Inflammatory macrophage treated with lipopolysaccharide for 1 hour (primary cell): ENCODE measurements at places on chromosomes 1 and 21.

GRCh38 chr21:18041012-18041411 lies 203.6 kb upstream of the CHODL start:
- DNase-seq: peak; percentile 1

GRCh38 chr1:227790868-227791267 lies 24.6 kb upstream of the PRSS38 start:
- DNase-seq: no peak

DNA sequence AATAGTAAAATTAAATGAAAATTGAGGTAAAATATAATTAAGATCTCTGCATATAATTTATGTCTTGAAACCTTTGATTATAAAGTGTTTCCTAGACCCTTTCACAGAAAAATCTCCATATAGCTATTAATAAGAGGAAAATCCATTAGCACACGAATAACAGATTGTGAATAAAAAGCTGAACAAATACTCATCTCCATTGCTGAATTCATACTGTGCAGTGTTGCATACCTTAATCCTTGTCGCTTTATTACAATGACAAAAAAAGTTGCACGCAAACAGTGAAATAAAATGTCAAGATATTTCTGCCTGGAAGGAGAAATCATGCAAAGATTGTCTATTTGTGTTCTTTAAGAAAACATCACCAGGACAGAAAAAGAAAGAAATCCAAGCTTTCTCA lies 499.1 kb upstream of the TMPRSS15 start:
- no peak for DNase-seq

- no peak for DNase-seq
Measured at GRCh38 chr1:221286399-221286798, 407.2 kb downstream of the HLX start.

- DNase-seq: no peak
Measured at GRCh38 chr1:172698224-172698623, 39.3 kb downstream of the FASLG start.

GRCh38 chr1:40664791-40665190 lies 691 bp downstream of the RIMS3 start:
- no peak for DNase-seq

GRCh38 chr1:19437891-19438294 lies 47.4 kb downstream of the CAPZB start:
- no peak for DNase-seq

- DNase-seq: no peak
Measured at GRCh38 chr1:167620002-167620401, 10.0 kb upstream of the RCSD1 start.

DNA sequence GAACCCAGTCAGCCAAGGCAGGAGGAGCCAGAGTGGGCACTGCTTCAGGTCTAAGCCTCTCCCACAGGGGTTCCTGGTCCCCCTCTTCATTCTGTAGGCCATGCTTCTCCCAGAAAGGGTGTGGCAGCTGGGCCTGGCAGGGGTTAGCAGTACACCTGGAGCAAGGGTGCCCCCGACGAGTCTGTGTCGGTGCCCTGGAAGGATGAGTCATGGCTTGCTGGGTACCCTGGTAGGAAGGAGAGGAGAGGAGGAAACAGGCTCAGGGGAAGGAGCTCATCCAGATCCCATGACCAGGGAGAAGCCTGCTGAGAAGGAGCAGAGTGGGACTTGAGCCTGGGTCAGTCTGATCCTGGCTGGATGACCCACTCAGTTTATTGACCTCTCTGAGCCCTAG lies 10.3 kb downstream of the KDF1 start:
- no peak for DNase-seq

DNA sequence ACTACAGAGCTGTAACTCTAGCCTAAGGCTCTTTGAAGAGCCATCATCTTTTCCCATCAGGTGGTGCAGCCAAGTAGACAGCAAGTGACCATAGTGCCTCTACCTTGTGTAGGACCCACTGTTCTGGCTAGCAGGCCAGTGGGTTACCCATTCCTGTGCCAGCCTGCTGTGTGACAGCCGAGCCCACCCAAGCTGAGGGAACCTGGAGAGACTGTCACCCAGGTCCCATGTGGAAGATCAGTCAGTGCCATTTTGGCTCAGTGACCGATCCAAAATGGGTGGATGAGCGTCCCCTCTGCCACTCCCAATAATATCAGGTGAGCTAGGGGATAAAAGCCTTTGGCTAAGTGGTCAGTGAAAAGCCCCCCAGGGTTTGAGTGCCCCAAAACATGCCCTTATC lies 417.9 kb downstream of the MATN1 start:
- no peak for DNase-seq

DNA sequence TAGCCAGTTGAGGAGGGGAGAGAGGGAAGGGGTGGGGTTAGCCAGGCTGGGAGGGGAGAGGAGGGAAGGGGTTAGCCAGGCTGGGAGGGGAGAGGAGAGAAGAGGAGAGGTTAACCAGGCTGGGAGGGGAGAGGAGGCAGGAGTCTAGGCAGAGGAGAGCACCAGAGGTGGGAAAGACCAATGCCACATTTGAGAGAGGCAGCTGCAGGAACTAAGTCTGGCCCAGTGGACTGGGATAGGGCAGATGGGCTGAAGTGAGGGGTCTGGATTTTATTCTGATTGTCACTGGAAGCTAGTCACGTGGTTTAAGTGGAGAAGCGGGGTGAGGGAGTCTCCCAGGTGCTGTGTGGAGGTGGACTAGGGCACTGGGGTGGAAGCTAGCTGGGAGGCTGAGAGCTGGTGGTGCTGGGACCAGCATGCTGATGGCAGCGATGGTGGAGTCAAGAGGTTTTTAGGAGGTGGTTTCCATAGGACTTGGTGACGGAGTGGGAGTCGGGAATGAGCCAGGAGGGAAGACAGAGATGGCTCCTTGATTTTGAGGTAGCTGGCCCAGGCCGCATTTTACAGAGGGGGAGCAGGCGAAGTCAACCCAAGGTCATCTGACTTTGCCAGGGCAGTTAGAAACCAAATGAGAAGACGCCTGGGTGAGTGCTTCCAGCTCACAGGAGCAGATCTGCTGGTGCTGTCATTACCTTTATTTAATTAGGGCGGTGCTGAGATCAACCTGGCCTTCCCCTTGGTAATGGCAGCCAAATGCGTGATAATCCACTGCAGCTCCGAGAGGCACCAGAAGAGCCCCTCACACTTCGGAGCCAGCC lies 42.8 kb downstream of the DISP3 start:
- DNase-seq: no peak

DNA sequence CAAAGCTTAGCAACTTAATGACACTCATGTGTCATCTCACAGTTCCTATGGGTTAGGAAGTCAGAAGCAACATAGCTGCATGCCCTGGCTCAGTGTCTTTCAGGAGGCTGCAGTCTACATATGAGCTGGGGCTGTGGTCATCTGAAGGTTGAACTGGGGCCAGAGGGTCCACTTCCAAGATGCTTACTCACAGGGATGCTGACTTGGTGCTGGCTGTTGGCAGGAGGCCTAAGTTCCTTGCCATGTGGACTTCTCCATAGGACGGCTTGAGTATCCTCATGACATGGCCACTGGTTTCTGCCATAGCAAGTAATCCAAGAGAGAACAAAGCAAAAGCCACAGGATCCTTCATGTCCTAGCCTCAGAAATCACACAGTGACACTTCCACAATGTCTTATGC lies 12.1 kb upstream of the FAM43B start:
- DNase-seq: no peak

DNA sequence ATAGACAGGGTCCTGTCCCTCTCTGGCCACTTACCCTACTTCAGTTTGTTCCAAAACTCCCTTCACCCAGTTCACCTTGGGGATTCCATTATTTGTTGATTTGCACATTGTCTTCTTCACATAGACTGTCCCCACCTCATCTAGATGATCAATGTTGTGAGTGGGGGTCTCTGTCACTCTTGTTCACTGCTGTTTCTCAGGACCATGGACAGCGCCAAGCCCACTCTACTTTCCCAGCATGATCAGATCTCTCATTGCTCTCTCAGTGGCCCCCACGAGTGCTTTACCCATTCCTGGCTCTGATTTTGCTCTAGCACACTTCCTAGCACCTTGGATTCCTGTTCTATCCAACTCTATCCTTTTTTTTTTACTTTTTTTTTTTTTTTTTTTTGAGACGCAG lies 45.4 kb upstream of the IGSF21 start:
- DNase-seq: no peak

DNA sequence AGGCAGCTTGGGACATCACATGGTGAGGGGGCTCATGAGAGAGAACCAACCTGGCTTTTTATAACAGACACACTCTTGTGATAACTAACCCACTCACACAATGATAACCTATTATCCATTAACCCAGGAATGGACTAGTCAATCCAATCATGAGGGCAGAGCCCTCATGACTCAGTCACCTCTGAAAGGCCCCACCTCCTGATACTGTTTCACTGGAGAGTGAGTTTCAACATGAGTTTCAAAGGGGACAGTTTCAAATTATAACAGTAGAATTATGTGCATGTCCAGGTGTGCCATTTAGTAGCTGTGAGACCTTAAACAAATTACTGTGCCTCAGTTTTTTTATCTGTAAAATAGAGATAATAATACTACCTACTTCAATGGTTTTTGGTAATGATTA lies 47.6 kb upstream of the PPP2R5A start:
- peak; percentile 47 for DNase-seq

GRCh38 chr1:12610941-12611340 lies 7.1 kb downstream of the DHRS3 start:
- DNase-seq: no peak

GRCh38 chr1:170494369-170494768 lies 37.6 kb upstream of the GORAB start:
- no peak for DNase-seq

- no peak for DNase-seq
Measured at GRCh38 chr1:15730936-15731335, 5.1 kb upstream of the SLC25A34 start.

DNA sequence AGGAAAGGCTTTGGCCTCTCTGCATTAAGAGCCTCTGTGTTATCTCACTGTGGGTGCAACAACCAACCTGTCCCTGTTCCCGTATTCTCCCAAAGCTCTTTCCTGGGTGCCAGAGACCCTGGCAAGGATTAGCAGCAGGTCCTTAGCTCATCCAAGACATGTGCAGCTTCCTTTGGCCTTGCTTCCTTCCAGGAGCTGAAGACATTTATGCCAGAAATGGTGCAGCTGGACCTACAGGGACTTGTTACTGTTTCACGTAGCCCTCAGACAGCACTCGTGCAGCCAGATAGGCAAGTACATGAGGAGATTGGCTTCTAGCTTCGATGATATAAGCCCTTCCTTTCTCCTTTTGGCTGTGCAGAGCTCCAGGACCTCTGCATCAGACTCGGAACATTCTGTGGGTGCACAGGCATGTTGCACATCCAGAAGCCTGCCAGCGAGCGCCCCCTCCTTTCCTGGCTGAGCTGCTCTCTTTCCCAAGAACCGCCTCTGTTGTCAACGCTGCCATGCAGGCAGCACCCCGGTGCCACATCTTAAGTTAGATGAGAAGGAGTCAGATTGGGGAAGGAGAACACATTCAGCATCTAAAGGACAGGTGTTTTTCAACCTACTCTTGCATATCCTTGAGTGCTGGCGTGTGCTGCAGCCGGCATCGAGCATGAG lies 284.5 kb upstream of the PLXNA2 start:
- no peak for DNase-seq

DNA sequence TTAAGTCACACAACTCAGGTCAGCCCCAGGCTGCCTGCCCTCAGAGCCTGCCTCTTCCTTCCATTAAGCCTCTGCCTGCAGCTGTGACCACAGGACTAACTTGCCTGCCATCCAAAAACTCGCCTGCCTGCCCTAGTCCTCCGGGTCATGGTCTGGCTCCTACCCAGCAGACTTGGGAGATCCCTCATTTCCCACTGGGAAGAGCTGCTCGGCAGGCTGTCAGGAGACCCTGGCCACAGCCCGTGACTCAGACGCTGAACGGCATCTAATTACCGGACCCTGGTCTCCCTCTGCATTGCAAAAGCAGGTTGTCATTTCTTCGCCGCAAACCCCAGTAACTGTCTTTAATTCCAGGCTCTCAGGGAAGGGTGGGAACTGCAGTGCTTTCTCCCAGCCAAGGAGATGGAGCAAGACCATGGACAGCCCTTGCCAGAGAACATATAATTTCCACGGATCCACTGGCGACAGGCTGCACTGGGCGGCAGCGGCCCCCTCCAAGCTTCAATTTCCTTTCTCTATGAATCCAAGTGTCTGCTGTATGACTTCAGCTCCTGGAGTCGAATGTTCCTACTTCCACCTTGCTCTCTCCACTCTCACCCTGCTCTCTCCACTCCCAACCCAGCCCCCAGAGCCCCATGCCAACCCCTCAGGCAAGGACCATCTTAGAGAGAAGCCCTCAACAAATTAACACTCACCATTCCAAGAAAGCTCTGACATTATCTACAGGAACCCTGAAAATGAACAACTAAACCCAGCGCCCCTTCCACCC lies 20.4 kb downstream of the OLFML2B start:
- DNase-seq: no peak

- no peak for DNase-seq
Measured at GRCh38 chr1:247146671-247147070, 25.1 kb downstream of the ZNF124 start.

DNA sequence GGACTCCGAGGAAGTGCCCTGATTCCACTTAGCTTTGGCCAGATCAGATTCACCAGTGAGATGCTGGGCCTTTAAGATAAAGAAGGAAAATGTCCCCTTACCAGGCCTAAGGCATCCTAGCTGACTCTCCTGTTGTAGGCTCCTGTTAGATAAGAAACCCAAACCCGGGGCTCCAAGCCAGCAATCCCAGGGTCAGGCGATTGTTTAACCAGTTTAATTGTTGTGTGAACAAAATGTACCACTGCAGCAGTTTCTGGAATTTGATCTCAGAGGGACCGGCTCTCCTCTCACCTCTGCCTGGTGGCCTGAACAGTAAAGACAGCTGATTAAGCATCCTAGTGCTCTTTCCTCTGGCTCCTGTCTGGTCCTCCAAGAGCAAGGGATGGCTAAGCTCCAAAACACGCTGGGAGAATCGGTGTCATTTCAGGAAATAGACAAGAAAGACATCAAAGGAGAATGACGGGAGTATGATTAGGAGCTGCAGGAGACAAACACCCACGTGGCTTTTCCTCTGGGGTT lies 9.3 kb upstream of the KLHDC8A start:
- no peak for DNase-seq

DNA sequence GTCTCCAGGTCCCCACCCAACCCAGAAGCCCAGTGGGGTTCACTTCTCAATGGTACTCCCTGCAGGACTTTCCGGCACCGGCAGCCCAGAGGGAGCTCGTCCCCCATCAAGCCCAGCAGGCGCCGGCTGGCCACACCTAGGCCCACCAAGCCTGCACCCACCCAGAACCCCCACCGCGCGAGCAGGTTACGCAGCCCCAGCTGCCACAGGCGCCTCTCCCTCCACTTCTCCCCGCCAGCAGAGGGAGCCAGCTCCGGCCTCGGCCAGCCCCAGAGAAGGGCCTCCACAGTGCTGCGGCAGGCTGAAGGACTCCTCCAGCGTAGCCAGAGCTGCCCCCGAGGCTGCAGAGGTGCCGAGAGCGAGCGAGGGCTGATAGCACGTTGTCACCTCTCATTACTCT lies 722.3 kb downstream of the PLA2G4A start:
- DNase-seq: no peak

- DNase-seq: no peak
Measured at GRCh38 chr1:201633297-201633696, 94.4 kb downstream of the NAV1 start.

- no peak for DNase-seq
Measured at GRCh38 chr1:241848686-241849344, 811 bp downstream of the EXO1 start.

GRCh38 chr1:118788463-118788862 lies 199.7 kb downstream of the TBX15 start:
- no peak for DNase-seq

GRCh38 chr1:94940738-94941137 lies 13.8 kb upstream of the CNN3 start:
- DNase-seq: no peak
